ENCODE measurements at places on chromosomes 1 and 21.

DNA sequence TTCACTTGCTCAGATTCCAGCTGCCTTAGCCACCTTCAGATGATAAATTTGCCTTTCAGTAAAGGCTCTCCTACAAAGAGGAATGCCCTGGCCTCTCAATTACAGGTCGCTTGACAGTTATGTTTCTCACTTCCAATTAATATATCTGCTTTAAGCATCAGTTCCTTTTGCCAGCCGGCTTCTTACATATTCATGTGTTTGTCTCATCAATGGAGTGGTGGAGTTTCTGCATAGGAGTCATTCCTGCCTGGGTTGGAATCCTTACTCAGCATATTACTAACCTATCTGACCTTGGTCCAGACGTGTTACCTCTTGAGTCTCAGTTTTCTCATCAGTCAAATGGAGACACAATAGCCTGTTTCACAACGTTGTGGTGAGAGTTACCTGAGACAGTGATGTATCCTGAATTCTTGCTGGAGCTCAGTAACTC, 9.4 kb upstream of the SESN2 start:
- no peak for DNase-seq

DNA sequence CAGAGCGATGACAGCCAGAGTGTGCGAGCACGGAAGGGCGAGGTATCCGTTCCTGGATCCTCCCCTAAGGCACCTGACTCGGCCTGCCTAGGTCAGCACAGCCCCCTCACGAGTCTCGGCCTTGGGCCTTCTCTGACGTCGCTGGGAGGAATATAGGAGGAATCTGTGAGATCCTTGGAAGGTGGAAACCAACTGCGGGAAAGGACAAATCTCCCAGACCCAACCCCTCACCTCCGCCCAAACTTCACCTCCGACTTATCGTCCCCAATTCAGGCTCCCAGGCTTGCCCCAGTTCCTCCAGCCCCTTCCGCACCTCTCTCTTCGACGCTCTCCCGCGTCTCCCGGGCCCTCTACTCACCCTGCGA, 494 bp downstream of the APH1A start:
- DNase-seq: peak; percentile 48

- DNase-seq: no peak
Measured at GRCh38 chr1:162292422-162292849, 84.2 kb downstream of the SPATA46 start.

- no peak for DNase-seq
Measured at GRCh38 chr1:93995837-93996536, 86.8 kb upstream of the GCLM start.

- no peak for DNase-seq
Measured at GRCh38 chr1:228860911-228861831, 125.9 kb downstream of the RHOU start.

DNA sequence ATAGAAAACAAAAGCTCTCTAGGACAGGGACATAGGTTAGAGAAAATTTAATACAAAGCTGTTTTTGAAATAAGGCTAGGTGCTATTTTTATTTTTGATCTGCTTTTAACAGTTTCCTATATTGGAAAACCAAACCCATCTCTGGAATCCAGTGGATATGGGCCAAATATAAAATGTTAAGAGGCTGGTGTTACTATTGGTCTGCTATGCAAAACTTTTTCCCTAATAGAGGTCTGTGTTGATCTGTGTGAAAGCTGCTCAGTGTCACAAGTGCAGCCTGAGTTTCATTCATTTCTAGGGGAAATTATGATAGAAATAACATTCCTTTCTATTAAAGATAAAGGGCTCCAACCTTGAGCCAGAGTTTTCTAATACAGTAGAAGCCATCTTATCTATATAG, 116.4 kb downstream of the OLFML2B start:
- DNase-seq: no peak

DNA sequence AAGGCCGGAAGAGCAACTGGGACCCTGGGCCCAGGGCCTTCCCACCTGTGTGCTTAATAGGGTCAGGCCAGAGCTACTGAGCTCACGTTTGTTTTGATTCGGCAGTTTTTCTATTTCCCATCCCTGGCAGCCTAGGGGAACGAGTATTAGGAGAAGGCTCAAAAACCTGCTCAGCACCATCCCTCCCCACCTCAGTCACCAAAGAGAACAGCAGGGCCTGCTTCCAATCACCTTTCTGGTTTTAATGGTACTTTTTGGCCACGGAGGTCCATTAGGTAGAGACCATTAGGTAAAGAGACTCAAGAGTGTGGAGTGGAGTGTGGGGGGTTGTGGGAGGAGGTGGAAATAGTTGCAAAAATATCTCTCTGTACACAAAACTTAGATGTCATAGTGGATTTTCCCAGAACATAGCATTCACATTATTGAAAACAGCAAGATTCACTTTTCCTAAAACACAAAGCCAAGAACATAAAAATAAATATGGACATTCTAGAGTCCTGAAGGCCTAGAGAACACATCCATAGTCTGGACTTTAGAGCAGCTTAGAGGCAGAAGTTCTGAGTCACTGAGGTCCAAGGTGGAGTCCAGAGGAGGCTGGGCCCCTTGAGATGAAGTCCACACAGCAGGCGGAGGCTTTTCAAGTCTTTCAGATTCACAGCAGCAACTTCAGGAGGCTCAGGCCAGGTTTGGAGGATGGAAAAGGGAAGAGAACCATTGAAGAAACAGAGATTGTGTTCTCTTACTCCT, 19.5 kb downstream of the NUAK2 start:
- DNase-seq: no peak

DNA sequence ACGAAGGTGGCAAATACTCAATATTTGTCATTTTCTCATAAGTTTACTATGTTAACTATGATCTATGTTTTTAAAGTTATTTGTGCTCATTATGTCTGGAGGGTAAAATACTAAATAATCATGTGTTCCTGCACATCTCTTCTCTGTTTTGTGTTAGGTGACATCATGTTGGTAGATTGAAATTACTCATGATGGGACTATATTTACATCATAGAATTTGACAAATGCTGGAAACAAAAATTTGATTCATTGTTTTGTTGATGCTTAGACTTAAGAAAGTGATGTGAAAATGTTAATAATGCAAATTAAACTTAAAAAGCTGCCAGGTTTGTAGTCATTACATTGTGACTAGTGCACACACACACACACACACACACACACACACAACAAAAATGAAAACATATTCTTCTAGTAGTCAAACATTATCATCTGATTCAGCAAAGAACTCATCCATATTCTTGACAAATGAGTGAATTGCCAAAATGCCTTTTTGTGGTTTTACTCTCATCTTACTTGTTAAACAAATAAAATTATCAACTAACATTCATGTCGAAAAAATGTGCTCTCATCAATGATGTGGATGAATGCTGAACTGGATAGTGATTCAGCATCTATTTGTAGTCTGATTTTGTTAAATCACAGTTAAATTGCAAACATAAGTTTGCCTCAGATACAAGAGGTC, 870.7 kb downstream of the BRINP3 start:
- DNase-seq: no peak

DNA sequence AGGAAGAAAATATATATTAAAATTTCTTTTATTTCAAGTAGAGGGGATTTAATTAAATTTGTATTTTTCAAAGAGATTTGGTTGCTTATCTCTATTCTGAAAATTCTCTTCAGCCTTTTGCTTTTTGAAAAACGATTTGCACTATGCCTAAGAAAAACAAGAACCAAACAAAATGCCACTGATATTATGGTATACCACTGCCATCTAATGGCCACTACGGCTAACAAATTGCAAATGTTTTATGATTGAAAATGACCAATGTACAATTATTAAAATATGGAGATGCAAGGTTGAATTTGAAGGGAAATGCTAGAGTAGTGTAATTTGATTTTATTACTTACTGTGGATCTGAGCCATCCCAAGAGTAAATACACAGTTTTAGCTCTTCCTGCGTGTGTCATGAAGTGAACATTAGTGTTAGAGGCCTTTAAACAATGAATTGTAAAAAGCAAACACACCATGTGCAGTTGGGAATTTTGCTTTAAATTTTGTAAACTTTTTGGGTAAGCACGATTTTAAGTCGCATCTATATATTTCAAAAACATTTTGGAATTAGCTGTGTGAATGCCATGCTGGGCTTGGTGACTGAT, 137.4 kb upstream of the USP25 start:
- DNase-seq: peak; percentile 48

DNA sequence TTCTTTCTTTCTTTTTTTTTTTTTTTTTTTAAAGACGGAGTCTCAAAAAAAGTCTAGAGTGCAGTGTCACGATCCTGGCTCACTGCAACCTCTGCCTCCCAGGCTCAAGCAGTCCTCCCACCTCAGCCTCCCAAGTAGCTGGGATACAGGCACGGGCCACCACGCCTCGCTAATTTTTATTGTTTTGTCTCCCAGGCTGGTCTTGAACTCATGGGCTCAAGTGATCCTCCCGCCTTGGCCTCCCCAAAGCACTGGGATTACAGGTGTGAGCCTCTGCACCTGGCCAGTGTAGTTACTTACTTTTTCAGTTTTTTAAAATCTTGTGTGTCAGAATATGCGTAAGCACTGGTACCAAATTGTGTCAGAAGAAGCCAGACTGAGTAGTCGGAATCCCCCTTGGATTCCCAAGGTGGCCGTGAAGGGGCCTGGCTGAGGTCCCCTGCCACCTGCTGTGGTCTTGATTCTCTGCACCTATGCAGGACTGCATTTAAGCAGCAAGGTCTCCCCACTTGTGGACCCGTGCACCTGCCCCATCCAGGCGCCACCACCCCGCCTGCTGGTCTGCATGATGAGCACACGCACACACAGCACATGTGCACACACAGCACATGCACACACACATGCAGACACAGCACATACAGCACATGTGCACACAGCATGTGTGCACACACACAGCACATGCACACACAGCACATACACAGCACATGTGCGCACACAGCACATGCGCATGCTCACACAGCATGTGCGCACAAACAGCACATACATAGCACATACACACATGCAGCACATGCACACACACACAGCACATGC, 47.5 kb downstream of the PCNT start:
- no peak for DNase-seq

DNA sequence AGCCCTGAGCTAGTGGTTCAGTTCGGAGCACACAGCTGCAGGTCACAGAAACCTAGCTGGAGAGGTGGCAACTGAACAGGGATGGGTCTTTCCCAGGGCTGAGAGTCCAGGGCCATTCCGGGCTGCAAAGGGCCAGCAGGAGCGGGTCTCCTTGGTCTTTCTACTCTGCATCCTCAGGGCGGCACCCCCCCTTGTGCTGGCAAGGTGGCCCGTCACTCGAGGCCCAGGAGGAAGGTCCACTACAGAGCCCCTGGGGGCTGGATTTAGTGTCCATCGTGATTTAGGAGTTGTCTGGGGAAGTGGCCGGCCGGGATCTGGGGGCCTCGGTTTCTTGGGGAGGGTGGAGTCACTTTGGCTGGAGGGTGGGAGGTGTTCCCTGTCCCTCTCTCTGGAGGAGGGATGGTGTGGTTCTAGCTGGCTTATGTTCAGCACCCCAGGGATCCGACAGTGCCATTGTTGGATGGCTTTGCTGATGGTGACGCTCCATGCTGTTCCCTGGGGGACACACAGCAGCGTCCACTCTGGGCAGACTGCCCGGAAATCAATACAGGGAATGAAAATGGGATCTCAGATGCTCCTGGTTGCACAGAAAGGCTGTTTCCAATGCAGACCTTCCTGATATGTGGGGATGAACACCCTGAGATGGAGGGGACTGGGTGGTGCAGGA, 64.4 kb downstream of the UMODL1 start:
- DNase-seq: no peak

DNA sequence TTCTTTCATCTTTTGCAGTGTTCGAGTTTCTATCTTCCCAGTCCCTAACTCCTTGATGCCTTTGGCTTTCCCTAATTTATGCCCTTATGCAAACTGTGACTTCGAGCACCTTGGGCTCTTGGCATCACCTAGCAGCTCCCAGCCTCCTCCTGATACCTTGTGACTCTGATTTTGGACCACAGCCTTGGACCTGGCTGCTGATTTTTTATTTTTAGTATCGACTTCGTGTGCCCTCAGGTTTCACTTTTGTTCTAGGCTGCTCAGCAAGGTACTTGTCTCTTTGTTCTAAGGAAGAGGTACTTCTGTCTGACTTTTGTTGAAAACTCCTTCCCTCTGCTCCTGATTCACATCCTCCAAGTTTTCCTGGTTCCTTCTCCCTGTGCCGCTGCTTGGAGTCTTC, 69.6 kb upstream of the KCNK1 start:
- DNase-seq: no peak

GRCh38 chr1:226207048-226207447, 16.4 kb upstream of the MIXL1 start:
- no peak for DNase-seq

- no peak for DNase-seq
Measured at GRCh38 chr1:234535763-234536515, 57.0 kb upstream of the TARBP1 start.

- peak; percentile 56 for DNase-seq
Measured at GRCh38 chr1:157137408-157138219, 581 bp downstream of the ETV3 start.

- no peak for DNase-seq
Measured at GRCh38 chr1:101242324-101243050, 5.7 kb downstream of the S1PR1 start.

GRCh38 chr21:18478513-18478912, 74.9 kb upstream of the TMPRSS15 start:
- DNase-seq: no peak

DNA sequence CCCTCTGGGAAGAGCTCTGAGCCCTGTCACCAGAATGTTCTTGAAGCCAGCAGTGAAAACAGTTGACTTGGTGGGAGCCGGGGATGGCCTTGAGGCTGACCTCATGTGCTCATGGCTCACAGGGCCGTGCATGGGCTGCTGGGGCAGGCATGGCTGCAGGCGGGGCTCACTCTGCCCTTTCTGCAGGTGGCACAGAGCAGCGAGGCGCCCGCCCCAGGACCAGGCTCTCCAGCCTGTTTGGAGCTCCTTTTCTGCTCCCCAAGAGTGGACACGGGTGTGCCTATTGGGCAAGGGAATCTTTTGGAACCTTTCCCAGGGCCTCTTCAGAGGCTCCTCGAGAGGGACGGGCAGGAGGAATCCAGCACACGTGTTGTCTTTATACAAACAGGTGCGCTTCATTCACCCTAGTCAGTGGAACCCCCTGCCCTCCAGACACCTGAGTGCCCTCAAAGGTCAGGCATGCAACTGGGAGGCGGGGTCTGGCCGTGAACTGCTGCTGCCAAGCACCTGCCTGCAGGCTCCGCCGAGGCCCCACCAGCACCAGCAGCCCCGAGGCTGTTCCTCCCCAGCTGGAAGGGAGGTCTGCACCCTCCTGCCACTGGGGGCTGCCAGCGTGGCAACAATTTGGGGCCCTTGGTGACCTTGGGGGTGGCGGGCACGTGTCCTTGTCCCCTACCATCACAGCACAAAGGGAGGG, 2.6 kb upstream of the TTC34 start:
- no peak for DNase-seq

DNA sequence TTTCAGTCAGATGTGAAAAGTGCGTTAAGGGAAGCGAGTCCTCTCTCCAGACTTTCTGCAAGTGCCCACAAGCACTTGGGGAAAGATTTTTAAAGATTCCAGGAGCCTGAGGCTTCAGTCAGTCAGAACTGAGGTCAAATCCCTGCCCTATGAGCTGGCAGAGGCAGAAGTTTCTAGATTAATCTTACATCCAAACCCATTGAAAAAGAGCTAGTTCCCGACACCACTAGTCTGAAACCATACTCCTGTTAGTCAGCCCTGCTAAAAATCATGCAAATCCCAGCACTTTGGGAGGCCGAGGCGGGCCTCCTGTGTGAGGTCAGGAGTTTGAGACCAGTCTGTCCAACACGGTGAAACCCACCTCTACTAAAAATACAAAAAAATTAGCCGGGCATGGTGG, 21.0 kb downstream of the RSPH1 start:
- no peak for DNase-seq

All from CD14-positive monocyte (primary cell).